T-helper 2 cell treated with Interferon-gamma antibody and Interleukin-4, amounts not matched to agents 5 μg/mL and 100 μg/mL, for 36 hours (primary cell): ENCODE measurements at places on chromosomes 2 and 18.

GRCh38 chr2:134669731-134670669 is 48.8 kb downstream of the TMEM163 start:
- H3K27me3 ChIP-seq: peaks cover 27% of the 10 kb centered on the region
- H3K4me1 ChIP-seq: peaks cover 70% of the 10 kb centered on the region
- peak overlapping the region; percentile 71 for H3K4me3 ChIP-seq
- H3K27ac ChIP-seq: peak overlapping the region; percentile 79

DNA sequence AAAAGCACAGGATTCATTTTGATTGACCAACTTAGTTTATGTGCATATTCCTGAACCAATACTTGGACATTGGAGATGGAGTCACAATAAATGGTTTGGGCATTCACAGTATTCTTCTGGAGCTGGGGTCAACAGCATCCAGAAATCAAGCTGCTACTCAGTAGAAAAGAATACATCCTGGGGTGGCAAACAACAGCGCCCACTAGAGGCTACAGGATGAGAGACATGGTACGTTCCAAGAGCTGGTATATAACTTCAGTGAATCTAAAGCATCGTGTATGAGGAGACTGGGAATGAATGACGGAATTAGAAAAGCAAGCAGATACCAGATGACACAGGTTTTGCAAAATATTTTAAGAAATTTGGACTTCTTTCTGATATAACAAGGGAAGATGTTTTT is 142.9 kb upstream of the FIGN start:
- H3K4me3 ChIP-seq: no peak overlapping the region
- H3K27me3 ChIP-seq: no peaks in the 10 kb centered on the region
- no peaks in the 10 kb centered on the region for H3K4me1 ChIP-seq

GRCh38 chr2:111667001-111667400 is 217.0 kb downstream of the ANAPC1 start:
- no peaks in the 10 kb centered on the region for H3K36me3 ChIP-seq
- H3K4me3 ChIP-seq: no peak overlapping the region
- H3K27me3 ChIP-seq: peaks cover 30% of the 10 kb centered on the region
- no peak overlapping the region for H3K27ac ChIP-seq
- DNase-seq: no peak

DNA sequence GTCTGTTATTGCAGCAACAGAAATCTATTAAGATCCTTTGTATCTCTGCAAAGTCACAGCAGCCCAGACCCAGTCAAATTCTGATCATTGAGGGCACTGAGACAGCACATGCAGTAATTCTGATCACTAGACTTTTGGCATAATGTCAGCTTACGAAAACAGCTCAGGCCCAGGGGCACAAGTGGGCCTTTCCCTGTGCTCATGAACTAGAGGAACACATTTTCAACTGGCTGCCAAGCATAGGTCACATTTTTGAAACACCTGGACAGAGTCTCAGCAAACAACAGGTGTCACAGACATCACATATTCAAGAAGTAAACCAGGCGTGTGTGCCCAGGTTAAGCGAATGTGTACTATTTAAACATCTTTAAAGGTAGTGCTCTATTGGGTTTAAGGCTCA is 13.7 kb downstream of the DOCK10 start:
- H3K27me3 ChIP-seq: no peaks in the 10 kb centered on the region
- H3K4me1 ChIP-seq: peaks cover 49% of the 10 kb centered on the region
- no peak for DNase-seq
- no peak overlapping the region for H3K27ac ChIP-seq

GRCh38 chr2:25897506-25897905 is 19.2 kb upstream of the ASXL2 start:
- no peak overlapping the region for H3K27ac ChIP-seq
- DNase-seq: no peak
- no peaks in the 10 kb centered on the region for H3K4me1 ChIP-seq
- no peak overlapping the region for H3K4me3 ChIP-seq
- no peaks in the 10 kb centered on the region for H3K36me3 ChIP-seq

DNA sequence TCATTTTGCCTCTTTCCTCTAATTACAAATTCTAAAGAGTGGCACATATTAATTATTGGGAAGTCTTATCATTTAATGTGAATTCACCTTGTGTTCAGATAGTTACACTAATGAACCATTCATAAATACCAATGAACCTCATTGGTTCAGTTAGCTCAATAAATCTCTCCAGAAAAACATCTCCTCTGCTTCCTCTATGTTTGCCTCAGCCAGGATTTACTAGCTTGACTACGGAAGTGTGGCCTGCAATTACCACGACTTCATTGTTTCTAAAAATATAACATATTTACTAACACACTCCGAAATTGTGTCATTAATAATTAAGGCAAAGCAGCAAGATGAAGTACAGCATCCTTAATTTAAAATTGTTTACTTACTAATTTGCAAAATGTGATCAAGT is 103.3 kb downstream of the PLA2R1 start:
- H3K27me3 ChIP-seq: peaks cover 3% of the 10 kb centered on the region
- H3K4me1 ChIP-seq: no peaks in the 10 kb centered on the region
- DNase-seq: no peak
- H3K36me3 ChIP-seq: no peaks in the 10 kb centered on the region

GRCh38 chr2:69957965-69958364 is 3.5 kb downstream of the ASPRV1 start:
- no peak for DNase-seq
- no peaks in the 10 kb centered on the region for H3K36me3 ChIP-seq
- H3K27ac ChIP-seq: no peak overlapping the region
- peaks cover 27% of the 10 kb centered on the region for H3K27me3 ChIP-seq

DNA sequence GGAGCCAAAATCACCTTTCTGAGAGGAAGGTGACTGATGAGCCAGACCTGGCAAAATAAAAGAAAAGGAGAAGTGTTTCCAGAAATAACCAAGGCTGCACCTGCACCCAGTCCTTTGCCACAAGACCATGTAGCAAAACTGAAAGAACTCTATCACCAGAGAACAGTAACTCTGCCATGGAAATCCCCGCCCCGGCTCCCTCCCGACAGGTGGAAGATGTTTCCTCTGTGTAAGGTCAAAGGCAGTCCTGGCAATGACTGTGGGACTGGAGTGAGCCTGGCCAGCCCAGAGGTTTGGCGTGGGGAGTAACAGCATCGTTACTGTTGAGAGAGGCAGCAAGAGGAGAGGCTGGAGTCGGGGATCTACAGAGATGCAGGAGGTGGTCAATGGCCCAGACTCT is 42.3 kb downstream of the SPRED2 start:
- peaks cover 17% of the 10 kb centered on the region for H3K4me1 ChIP-seq
- no peaks in the 10 kb centered on the region for H3K36me3 ChIP-seq
- H3K27me3 ChIP-seq: peaks cover 20% of the 10 kb centered on the region
- H3K27ac ChIP-seq: no peak overlapping the region

DNA sequence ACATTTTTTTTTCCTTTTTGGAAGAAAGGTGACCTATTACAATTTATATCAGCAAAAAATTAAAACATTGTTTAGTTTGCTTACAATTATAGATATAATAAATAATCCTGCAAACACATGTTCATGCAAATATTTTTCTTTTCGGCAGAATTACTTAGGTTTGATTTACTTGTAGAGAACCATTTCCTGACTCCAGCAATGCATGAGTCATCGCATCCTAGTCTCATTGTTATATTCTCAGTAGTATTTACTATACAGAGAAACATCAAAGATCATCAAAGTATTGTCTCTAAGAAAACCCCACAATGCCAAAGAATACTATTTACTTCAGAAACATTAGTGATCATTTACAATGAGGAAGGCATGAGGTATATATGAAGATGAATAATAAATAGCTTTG is 40.4 kb upstream of the MTIF2 start:
- no peak overlapping the region for H3K27ac ChIP-seq
- peaks cover 12% of the 10 kb centered on the region for H3K4me1 ChIP-seq
- DNase-seq: no peak
- no peak overlapping the region for H3K4me3 ChIP-seq
- H3K36me3 ChIP-seq: peaks cover 4% of the 10 kb centered on the region

- no peak overlapping the region for H3K4me3 ChIP-seq
- no peak overlapping the region for H3K27ac ChIP-seq
- no peak for DNase-seq
Measured at GRCh38 chr2:217878915-217879590, 123.7 kb downstream of the TNS1 start.

DNA sequence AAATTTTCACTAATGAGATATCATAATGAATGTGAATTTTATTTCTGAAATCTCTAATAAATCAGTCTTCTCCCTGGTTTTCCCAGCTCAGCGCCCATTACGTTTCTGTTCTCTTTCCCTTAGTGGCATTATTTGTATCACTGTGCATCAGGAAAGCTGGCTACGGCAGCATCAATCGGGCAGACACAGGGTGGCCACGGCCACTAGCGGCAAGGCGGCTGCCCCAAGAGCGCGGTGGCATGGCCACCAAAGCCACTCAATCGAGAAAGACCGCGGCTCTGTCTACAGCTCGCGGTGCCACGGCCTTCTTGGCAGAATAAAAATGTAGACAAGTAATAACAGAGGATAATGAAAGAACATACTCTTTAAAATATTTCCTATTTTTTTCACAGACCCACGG is 168.0 kb downstream of the RPIA start:
- peaks cover 13% of the 10 kb centered on the region for H3K27me3 ChIP-seq
- H3K36me3 ChIP-seq: no peaks in the 10 kb centered on the region
- H3K4me3 ChIP-seq: no peak overlapping the region
- H3K4me1 ChIP-seq: no peaks in the 10 kb centered on the region
- DNase-seq: no peak

- no peaks in the 10 kb centered on the region for H3K4me1 ChIP-seq
- no peak overlapping the region for H3K4me3 ChIP-seq
- no peak for DNase-seq
- H3K36me3 ChIP-seq: no peaks in the 10 kb centered on the region
- no peaks in the 10 kb centered on the region for H3K27me3 ChIP-seq
- H3K27ac ChIP-seq: no peak overlapping the region
Measured at GRCh38 chr2:71784734-71785511, 331.6 kb downstream of the DYSF start.

- no peaks in the 10 kb centered on the region for H3K27me3 ChIP-seq
- no peak overlapping the region for H3K4me3 ChIP-seq
- no peaks in the 10 kb centered on the region for H3K4me1 ChIP-seq
- H3K27ac ChIP-seq: no peak overlapping the region
- no peaks in the 10 kb centered on the region for H3K36me3 ChIP-seq
Measured at GRCh38 chr2:150608341-150608740, 120.9 kb upstream of the RND3 start.

GRCh38 chr2:240320204-240320993 is 115.1 kb upstream of the GPC1 start:
- H3K4me1 ChIP-seq: no peaks in the 10 kb centered on the region
- no peak for DNase-seq
- H3K36me3 ChIP-seq: no peaks in the 10 kb centered on the region
- peaks cover 4% of the 10 kb centered on the region for H3K27me3 ChIP-seq

- no peak overlapping the region for H3K27ac ChIP-seq
- peaks cover 4% of the 10 kb centered on the region for H3K27me3 ChIP-seq
- no peak for DNase-seq
- H3K36me3 ChIP-seq: no peaks in the 10 kb centered on the region
Measured at GRCh38 chr2:206343816-206344215, 69.4 kb downstream of the ZDBF2 start.

DNA sequence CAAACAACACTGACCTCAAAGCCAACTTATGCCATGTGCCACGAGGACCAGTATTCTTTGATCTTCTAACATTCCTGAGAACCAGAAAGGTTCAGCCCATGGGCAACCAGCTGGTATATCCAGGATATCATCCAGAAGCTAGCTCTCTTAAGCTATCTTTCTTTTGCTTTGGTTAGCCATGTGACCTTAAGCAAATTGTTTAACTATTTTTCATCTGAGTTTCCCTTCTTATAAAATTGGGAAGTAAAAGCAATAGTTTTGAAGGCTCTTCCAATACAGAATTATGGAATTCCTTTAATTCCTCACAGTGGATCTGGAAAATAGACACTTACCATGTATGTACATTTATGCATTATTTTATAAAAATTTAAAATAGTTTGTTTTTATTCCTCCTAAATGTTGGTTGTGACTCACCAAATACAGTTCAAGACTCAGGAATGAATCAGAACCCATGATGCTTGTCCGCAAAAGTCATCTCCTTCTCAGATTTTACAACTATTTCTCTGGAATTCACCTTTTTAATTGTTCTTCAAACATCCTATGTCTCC is 435.7 kb downstream of the ZEB2 start:
- no peak for DNase-seq
- H3K4me3 ChIP-seq: no peak overlapping the region
- H3K4me1 ChIP-seq: peaks cover 12% of the 10 kb centered on the region
- no peaks in the 10 kb centered on the region for H3K27me3 ChIP-seq
- no peak overlapping the region for H3K27ac ChIP-seq

DNA sequence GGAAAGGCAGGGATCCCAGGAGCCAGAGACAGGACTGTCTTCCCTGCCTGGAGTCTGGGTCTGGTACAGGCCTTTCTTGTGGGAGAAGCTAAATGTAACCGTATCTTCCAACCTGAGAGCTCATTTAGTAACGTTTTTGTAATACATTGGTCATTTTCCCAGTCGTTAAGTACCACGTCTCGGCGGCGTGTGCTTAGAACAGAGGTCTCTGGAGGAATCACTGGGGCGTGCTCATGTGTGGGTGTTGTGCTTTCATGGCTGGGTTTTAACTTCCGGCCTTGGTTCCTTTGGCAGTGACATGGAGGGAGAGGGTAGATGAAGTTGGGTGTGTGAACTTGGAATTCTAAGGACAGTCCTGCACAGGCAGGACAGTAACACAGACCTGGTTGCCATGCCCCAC is 79.7 kb downstream of the NCK2 start:
- H3K27me3 ChIP-seq: no peaks in the 10 kb centered on the region
- H3K27ac ChIP-seq: peak overlapping the region; percentile 22
- H3K36me3 ChIP-seq: peaks cover 47% of the 10 kb centered on the region
- H3K4me1 ChIP-seq: peaks cover 53% of the 10 kb centered on the region
- no peak overlapping the region for H3K4me3 ChIP-seq

GRCh38 chr2:6930923-6931647 is 13.9 kb downstream of the RNF144A start:
- H3K4me3 ChIP-seq: no peak overlapping the region
- no peak overlapping the region for H3K27ac ChIP-seq
- H3K27me3 ChIP-seq: no peaks in the 10 kb centered on the region
- no peak for DNase-seq
